Spinal cord (tissue), 10 donors: ENCODE measurements at places on chromosomes 4 and X. TPM values are rescaled to one million over a fixed set of nuclear protein-coding genes. Genes with fewer than 3 reads are reported as not detected.

- DNase-seq: no peak
Observed at GRCh38 chrX:129738466-129739308, at the start of gene XPNPEP2. Gene XPNPEP2 (plus strand): TSS chrX:129738979. CDS start chrX:129739214, 235 bp downstream.

DNA sequence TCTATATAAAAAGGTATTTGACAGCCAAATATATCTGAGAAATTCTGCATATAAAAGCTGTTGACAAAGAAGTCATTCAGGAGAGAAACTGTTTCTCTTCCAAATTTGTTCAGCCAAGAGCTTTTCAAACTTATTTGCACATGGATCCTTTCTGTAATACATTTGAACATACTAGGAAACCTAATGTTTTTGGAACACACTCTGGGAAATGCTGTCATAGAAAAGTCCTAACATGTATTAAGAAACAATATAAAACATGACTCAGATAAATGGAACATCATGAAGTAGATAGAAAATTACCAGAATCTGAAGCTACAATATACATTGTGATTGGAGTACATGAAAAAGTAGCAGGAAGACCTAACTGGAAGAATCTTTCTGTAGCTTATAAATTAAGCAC lies 781.5 kb upstream of the EPHA5 start:
- no peak for DNase-seq

DNA sequence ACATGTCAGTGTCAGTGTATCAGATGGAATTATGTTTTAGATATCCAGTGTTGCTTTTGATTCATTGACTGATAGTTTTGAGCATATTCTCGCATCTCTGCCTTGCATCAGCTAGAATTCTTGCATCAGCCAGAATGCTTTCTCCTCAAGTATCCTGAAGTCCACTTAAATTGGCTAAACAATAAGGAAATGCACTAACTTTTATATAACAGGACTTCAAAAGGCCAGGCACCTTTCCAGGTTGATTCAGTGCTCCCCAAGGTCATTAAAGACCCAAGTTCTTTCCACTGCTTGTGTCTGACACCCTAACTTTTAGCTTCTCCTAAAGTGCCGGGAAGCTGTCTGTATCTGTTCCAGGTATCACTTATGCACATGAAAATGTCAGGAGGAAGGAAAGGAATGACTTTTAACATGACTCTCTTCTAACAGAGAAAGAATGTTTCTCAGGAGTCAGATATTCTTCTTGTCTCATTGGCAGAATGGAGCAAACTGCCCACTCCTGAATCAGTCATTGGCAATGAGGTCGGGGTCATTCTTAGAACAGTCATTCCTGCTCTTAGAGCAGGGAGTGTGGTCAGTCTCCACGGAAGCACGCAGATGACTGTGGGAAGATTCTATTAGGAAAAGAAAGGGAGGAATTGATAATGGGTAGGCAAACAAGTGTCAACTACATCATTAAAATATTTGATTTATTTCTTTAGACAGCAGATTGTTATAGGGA lies 92.9 kb upstream of the TLL1 start:
- no peak for DNase-seq

GRCh38 chr4:60847614-60848013 lies 352.5 kb upstream of the ADGRL3 start:
- no peak for DNase-seq

- no peak for DNase-seq
Observed at GRCh38 chrX:66635360-66635759, 3.5 kb downstream of the EDA2R start.

DNA sequence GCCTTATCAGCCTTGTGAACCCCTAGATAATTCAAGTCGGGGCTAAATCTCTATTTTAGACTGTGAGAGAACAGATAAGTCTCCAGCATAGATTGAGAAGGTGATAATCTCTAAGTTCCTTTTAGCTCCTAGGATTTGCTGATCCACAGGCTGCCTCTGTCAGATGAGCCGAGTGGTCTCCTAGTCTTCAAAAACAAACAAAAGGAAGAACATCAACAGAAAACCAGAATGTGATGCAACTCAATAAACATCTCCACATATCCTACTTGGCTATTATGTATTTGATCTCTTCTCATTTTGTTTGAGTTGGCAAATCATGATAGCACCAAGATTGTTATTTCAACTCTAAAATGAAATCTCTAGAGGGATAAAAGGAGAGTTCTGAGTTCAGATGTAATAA lies 88.4 kb upstream of the SLC7A11 start:
- DNase-seq: no peak

GRCh38 chrX:8044947-8045346 lies 117.7 kb upstream of the PNPLA4 start:
- DNase-seq: no peak

GRCh38 chrX:155778844-155779553 lies 102.1 kb upstream of the VAMP7 start:
- DNase-seq: no peak

- no peak for DNase-seq
Observed at GRCh38 chr4:174590336-174590735, 68.0 kb upstream of the HPGD start.

The GYPE gene
- 1.2 TPM for total RNA-seq

The CACNA1F gene
- 0.11 TPM for total RNA-seq
